ENCODE measurements at places on chromosomes 13 and 19.

GRCh38 chr13:94435604-94436226 lies 43.8 kb downstream of the DCT start:
- peak; percentile 33 for DNase-seq

GRCh38 chr13:111356795-111357194 lies 36.4 kb downstream of the TEX29 start:
- DNase-seq, result no peak

DNA sequence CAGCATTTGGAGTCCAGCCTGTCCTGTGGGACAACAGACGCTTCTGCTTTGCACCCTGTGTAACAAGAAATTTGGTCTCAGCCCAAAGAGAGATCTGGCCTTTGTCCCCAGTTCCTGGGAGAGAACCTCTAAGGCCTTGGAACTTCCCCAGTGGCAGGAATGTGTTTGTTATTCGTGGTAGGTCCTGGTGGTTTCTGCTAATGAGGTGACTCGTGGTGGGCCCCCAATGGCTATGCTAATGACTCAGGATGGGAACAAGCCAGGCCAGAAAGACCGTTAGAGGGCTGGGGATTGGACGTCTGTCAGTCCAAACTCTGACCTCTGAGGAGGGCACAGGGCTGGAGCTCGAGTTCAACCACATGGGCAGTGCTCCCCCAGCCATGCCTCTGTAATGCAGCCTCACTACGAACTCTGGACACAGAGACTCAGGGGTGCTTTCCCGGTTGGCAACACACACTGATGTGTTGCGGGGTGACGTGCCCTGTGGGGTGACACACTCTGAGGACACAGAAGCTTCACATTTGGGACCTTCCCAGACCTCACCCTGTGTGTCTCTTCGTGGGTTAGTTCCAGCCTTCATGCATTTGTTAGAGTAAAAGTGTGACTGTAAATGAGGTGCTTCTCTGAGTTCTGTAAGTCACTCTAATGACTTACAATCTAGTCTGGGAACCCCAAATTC lies 38.9 kb downstream of the TEX29 start:
- DNase-seq, result no peak

- no peak for DNase-seq
Observed at GRCh38 chr13:28128926-28129325, 9.4 kb upstream of the PAN3 start.

GRCh38 chr13:37097076-37097475 lies 8.4 kb downstream of the CSNK1A1L start:
- DNase-seq, result no peak

- peak; percentile 90 for DNase-seq
Observed at GRCh38 chr13:59413126-59413525, 750.6 kb downstream of the DIAPH3 start.

- no peak for DNase-seq
Observed at GRCh38 chr13:66312312-66313087, 917.6 kb downstream of the PCDH9 start.

DNA sequence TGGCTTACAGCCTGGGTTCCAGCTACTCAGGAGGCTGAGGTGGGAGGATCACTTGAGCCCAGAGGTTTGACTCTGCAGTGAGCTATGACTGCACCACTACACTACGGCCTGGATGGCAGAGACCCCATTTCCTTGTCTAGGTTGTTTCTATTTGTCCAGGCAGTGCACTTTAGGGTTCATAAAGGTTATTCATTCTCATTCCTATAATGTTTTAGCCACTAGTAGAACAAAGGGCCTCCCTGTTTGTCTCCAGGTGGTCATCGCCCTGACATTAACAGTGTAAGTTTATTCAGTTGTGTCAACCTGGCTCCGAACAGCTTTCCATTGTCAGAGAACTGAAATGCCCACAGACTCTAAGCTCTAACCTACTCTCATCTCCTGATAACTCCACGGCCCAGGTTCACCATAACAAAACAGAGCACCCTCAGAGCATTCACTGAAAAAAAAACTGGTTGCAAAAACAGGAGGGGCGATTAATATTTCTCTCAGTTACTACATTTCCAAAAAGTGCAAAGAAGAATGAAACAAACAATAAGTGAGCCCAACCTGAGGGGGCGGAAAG lies 37.1 kb downstream of the SMAD9 start:
- DNase-seq, result no peak

GRCh38 chr19:54392105-54392504 lies 23.2 kb upstream of the TTYH1 start:
- no peak for DNase-seq

Data from MV-4-11 (cell line).